ENCODE measurements at places on chromosomes 4 and X.
A peak's percentile ranks its signal among the peaks of the same experiment; 100 is the strongest.

DNA sequence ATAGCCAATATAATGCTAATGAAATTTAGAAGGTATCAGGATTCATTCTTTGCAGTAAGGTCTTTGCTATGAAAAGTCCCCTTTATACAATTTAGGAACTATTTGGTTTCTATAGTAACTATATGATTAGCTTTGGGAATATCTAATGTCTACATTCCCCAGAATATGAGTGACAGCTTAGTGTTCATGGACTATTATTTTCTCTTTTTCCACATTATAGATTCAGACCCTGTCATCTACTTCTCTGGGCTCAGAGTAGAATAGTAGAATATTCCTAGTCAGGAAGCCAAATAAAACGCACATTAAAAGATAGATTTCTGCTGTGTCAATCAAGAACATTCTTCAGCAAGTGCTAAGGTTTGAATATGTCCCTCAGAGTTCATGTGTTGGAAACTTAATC lies 26.1 kb upstream of the SULT1B1 start:
- H3K4me3 ChIP-seq: no peak overlapping the region
- no peaks in the 10 kb centered on the region for H3K27me3 ChIP-seq
- no peaks in the 10 kb centered on the region for H3K36me3 ChIP-seq
- no peaks in the 10 kb centered on the region for H3K4me1 ChIP-seq
- no peak overlapping the region for H3K27ac ChIP-seq
- no peak for DNase-seq

GRCh38 chrX:21014326-21014725 lies 359.9 kb upstream of the CNKSR2 start:
- H3K27ac ChIP-seq: no peak overlapping the region
- H3K4me3 ChIP-seq: no peak overlapping the region
- H3K36me3 ChIP-seq: no peaks in the 10 kb centered on the region
- H3K27me3 ChIP-seq: no peaks in the 10 kb centered on the region
- H3K4me1 ChIP-seq: no peaks in the 10 kb centered on the region

- no peak overlapping the region for H3K27ac ChIP-seq
- H3K4me3 ChIP-seq: no peak overlapping the region
- DNase-seq: peak; percentile 19
- no peaks in the 10 kb centered on the region for H3K27me3 ChIP-seq
- peaks cover 12% of the 10 kb centered on the region for H3K4me1 ChIP-seq
- H3K36me3 ChIP-seq: peaks cover 5% of the 10 kb centered on the region
These were observed 88.1 kb downstream of the CAMK2D start for GRCh38 chr4:113673450-113673849.

GRCh38 chrX:133923113-133923512 lies 62.3 kb downstream of the GPC3 start:
- H3K27me3 ChIP-seq: no peaks in the 10 kb centered on the region
- H3K4me1 ChIP-seq: peaks cover 19% of the 10 kb centered on the region
- peak overlapping the region; percentile 28 for H3K4me3 ChIP-seq
- H3K36me3 ChIP-seq: no peaks in the 10 kb centered on the region

- no peak overlapping the region for H3K4me3 ChIP-seq
- DNase-seq: no peak
- H3K27ac ChIP-seq: no peak overlapping the region
- no peaks in the 10 kb centered on the region for H3K27me3 ChIP-seq
These were observed 7.0 kb downstream of the HTRA3 start for GRCh38 chr4:8276358-8277240.

GRCh38 chr4:157443537-157443936 lies 223.0 kb downstream of the GRIA2 start:
- H3K4me3 ChIP-seq: no peak overlapping the region
- H3K27me3 ChIP-seq: no peaks in the 10 kb centered on the region
- no peaks in the 10 kb centered on the region for H3K36me3 ChIP-seq
- no peaks in the 10 kb centered on the region for H3K4me1 ChIP-seq
- no peak overlapping the region for H3K27ac ChIP-seq

DNA sequence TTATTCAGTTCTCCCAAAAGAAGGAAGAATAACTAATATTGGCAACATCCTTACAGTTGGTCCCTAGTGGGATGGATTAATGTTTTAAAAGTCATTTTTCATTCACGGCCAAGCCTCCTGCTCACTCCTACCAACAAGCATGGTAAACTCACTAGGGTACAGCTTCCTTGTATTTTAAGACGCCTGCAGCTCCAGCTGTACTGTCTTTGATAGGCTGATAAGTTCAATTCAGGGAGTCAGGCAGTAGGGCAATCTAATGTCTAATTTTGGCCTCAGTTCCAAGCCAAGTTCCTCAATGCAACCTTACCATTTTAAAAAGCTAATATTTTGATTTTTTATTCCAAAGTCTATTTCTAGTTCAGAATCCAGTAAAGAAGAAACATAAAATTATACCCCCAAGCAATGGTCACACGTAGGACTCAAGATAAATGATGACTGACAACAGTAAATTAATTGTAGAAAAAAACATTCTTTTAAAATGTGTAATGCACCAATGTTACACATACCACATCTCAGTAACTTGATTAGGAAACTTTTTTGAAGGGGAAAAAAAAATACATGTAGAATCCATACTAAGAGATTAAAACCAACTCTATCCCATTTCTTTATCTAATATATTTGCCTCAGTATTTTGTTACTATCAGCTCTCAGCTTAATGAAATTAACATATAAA lies 9.3 kb downstream of the LCORL start:
- no peak overlapping the region for H3K4me3 ChIP-seq
- no peaks in the 10 kb centered on the region for H3K4me1 ChIP-seq
- H3K27ac ChIP-seq: no peak overlapping the region
